ENCODE measurements at places on chromosomes 12 and 14. TPM values are rescaled to one million over a fixed set of nuclear protein-coding genes. Genes with fewer than 3 reads are reported as not detected.

Gene GLT8D2
- 40.3 TPM for total RNA-seq

Gene VRTN
- not detected for total RNA-seq

Gene TAS2R7
- not detected for total RNA-seq

Gene LRIG3
- 102 TPM for total RNA-seq

Gene TAS2R9
- not detected for total RNA-seq
